ENCODE measurements at places on chromosomes 16 and 17.

DNA sequence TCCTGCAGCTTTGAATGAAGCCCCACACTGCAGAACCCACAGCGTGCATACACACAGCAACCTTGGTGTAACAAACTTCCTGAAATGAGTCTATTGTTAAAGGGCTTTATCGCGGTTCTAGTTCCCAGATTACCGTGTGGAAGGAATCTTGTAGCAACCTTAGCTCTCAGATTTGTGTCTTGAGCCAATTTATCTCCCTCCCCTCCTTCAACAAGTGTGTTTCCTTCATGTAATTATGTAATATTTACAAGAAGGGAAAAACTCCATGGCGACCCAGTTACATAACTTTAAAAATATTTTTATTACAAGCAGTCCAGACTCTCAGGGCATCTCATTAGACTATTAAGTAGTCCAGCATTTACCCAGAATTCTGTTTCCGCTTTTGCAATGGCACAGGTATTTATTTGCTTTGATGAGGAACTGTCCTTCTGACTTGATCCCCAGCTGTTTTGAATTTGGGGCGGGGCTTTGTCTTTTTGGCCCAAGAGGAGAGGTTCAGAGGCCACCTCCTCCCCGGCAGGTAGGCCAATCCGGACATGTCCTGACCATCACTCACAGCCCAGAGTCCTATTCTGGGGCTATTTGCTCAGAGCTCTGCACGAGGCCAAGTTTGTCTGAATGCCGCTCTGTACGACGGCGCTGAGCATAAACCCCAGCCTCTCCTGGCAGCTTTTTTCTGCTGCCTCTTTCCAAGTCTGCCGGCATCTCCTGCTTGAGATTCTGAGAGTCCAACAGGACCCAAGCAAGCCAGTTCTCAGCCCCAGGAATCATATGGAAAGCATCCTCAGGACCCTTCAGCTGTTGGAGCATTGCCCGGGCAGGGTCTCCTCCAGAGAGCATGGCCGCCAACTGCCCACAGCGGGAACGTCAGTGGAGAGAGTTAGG is 35.6 kb downstream of the CLEC16A start:
- no peak for DNase-seq

GRCh38 chr16:374616-374926 is 4.2 kb upstream of the MRPL28 start:
- no peak for DNase-seq

DNA sequence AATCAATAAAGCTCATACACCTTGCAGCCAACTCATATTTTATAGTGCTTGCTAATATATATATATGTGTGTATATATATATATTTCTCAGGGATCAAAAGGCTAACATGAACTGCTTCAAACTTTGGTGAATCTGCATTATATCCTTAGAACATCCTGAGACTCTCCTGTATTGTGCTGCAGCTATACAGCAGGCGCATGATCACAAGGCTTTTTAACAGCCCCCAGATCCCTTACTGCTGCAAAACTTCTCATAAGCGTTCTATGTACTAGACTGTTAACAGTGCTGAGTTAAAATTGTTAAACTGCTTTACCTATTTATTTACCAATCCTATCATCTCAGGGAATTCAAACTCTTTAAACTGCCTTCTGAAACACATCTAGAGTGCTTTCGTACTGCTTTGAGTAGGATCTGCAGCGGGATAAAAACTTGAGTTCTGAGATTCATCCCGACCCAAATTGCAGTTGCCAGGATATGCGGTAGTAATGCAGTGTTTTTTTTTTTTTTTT is 1.3 kb downstream of the GPATCH8 start:
- no peak for DNase-seq

GRCh38 chr17:19757536-19758180 is 9.6 kb upstream of the ALDH3A1 start:
- DNase-seq: no peak

DNA sequence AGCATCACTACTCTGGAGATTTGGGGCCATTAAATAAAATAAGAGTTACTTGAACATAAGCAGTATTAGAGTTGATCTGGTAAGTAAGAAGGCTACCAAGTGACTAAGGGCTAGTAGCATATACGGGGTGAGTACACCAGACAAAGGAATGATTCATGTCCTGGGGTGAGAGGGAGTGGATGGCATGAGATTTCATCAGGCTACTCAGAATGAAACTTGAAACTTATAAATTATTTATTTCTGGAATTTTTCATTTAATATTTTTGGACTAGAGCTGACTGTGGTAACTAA is 2.3 kb downstream of the SLFN5 start:
- no peak for DNase-seq

GRCh38 chr16:58628845-58629732 is 537 bp downstream of the CNOT1 start:
- DNase-seq: no peak

DNA sequence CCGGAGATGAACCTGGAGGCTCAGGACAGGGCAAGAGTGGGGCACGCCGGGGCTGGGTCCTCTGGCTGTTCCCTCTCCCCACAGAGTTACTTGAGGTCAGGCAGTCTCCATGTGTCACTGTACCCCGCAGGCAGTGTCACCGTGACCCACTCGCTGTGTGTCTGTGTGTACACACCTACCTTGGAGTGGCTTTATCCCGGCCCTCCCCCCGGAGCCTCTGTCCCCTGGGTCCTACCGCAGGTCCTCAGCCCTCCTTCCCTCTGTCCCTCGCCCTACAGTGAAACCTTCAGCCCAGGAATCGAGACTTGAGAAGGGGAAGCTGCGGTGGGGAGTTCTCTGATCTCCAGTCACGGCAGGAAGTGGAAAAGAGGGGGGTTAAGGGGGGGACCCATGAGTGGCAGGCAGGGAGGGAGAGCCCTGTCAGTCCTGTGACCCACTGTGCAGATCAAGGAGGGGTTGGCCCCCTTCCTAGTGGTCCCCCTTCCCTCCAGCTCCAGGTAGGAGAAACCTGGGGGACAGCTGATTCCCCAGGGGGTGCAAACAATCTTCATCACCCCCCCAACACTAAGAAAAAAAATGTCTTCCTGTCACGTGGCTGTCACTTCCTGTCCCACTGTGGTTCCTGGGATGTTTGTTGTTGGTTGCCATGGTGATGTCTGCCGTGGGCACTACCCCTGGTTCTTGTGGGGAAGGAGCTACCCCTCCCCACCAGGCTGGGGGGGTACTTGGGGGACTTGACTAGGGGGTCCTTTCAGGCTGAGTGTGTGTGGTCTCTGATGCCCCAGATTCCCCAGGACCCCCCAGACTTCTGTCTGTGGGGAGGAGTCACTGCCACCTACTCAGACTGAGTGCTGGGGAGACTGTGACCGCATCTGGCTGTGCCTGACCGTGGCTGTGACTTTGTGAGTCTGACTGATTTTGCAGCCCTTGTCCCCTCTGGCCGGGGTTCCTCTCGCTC is 13.7 kb downstream of the RARA start:
- no peak for DNase-seq

GRCh38 chr16:66292241-66292935 is 74.1 kb upstream of the CDH5 start:
- DNase-seq: no peak

DNA sequence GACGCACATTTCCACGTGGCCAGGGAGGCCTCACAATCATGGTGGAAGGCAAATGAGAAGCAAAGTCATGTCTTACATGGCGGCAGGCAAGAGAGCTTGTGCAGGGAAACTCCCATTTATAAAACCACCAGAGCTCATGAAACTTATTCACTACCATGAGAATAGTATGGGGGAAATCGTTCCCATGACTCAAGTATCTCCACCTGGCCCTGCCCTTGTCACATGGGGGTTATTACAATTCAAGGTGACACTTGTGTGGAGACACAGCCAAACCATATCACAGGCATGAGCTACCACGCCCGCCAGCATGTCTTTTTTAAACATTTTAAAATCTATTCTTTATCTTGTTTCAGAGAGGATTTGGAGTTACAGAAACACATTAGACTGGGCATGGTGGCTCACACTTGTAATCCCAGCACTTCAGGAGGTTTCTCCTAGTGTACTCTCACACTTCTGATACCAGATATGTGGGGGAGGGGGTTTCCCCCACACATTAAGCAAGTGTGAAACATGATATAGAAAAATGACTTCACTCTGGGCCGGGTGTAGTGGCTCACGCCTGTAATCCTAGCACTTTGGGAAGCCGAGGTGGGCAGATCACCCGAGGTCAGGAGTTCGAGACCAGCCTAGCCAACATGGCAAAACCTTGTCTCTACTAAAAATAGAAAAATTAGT is 5.6 kb upstream of the ATMIN start:
- DNase-seq: no peak

DNA sequence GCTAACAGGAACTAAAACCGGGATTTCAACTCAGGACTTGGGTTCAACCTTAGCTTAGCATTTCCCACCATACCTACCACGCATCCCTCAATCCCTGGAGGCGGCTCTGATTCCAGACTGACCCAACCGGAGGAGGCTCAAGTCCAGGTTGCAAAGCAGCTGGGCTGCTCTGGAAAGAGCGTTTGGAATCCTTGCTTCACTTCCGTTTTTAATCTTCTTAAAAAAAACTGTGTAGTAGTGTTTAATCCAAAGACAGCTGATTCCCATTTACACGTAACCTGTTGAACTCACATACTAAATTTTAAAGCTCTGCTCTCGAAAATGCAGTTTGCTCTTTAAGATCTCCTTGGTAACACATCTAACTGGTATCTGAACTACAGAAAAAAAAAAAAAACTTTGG is 50.0 kb downstream of the NXN start:
- no peak for DNase-seq

DNA sequence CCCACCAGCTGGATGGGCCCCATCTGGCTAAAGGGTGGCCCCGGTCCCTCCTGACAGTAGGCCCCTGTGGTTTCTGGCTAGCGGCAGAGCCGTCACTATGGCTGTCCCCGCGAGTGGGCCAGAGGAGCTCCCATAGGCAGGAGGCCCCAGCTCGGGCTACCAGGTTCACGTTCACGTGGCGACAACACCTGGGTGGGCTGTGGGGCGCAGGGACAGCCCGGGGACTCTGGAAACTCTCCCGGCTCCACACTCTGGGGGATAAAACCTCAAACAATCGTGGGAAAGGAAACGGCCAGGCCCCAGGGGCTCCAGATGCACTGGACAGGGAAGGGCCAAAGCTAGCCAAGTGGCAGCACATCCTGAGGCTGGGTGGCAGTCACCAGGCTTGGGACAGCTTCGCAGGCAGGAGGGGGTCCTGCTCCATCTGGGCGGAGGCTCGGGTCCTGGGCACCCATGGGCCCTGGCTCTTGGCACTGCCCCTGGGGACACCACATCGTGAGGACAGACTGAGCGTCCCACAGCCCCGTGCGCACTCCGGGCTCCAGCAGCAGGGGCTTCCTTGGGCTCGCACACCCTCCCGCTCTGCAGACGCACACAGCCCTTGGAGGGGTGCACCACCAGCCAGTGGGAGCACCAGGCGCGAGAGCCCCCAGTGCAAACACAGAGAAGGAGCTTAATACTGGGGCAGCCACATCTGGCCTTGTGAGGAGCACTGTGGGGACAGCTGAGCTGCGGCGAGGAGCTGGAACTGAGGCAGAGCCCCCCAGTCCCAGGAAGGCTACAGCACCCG is 4.4 kb downstream of the RNF166 start:
- DNase-seq: no peak

DNA sequence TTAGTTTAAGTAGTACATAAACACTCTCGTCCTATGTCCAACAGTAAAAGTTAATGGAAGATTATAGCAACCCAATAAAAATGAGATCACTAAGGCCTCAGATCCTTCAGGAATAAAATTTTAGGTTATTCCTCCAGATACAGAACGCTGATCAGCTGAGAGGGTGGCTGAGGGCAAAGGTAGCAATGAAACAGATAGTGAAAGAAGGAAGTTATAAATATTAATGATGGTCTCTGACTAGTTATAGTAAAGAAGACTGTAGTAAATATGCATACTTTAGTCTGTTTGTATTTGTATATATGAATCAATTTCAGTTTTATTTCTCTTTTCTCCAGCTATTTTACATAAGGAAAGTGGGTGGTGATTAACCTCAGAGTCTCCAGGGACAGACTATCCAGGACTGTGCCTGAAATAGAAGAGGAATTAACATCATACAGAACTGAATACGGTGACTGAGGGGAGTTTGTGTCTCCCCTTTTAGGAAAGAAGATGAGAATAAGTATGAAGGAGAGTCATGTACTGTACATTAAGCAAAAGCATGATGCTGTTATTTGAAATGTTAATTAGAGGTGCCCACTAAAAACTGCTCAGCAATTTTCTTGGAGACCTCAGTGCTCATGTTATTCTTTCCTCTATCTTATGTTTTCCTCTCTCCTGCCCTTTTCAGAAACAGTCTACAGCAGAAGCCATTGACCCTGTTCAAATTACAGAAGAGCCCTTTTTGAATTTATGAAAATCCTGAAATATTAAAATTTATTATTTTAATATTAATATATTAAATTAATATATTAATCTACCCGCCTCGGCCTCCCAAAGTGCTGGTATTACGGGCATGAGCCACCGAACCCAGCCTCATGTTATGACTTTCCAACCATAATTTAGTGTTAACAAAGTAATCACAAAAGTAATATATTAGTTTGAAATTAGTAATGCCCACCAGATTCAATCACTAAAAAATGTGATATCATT is 36.5 kb upstream of the DHRS7B start:
- no peak for DNase-seq

DNA sequence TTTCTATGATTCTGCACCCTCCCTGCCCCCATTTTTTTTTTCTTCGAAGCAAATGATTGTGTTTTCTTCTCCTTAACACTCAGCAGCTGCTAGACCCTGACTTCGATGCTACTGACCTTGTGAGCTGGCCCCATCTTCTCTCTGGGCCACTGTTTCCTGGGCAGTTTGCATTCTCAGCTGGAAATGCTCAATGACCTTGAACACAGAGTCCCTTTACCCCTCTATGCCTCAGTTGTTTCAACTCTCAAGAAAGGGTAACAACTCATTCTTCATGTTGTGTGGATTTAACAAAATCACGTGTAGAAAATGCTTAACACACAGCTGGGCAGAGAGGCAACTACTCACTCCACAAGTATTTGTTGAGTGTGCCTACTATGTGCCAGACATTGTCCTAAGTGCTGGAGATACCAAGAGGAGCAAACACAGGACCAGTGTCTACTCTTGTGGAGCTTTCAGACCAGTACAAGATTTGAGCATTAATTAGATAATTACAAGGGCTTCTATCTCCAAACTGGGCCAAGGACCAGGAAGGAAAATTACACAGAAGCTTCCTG is 66.2 kb downstream of the IQCK start:
- DNase-seq: no peak

GRCh38 chr16:27197004-27197403 is 6.3 kb upstream of the KDM8 start:
- DNase-seq: no peak
